ELR (cell line): ENCODE measurements at places on chromosomes 7 and 10.

DNA sequence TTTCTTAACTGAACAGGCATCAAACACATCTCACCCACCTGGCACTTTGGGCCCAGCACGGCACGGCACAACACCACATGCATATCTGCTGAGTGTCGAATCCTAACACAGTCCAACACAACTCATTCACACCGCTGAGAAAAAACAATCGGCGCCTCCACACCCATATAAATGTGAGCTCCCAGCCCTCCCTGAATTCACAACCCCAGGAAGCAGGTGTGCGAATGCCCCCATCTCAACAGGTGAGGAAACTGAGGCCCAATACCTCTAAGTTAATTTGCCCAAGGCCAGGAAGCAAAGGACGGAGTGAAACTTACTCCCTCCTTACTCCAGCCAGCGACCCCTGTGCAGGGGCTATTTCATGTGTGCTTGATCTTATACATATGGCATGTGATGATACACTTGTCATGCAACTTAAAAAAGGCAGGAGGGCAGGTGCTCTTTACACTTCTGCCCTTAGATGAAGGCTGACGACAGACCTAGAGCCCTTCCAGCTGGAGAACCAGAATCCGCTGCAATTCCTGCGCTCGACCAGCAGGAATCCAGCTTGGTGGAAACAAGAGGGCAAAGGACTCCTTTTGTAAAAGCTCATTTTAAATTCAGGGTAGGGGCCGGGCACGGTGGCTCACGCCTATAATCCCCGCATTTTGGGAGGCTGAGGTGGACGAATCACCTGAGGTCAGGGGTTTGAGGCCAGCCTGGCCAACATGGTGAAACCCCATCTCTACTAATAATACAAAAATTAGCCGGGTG lies 116.0 kb downstream of the LARP4B start:
- DNase-seq, result peak; percentile 24

GRCh38 chr7:20307901-20308300 lies 22.8 kb upstream of the ITGB8 start:
- no peak for DNase-seq

DNA sequence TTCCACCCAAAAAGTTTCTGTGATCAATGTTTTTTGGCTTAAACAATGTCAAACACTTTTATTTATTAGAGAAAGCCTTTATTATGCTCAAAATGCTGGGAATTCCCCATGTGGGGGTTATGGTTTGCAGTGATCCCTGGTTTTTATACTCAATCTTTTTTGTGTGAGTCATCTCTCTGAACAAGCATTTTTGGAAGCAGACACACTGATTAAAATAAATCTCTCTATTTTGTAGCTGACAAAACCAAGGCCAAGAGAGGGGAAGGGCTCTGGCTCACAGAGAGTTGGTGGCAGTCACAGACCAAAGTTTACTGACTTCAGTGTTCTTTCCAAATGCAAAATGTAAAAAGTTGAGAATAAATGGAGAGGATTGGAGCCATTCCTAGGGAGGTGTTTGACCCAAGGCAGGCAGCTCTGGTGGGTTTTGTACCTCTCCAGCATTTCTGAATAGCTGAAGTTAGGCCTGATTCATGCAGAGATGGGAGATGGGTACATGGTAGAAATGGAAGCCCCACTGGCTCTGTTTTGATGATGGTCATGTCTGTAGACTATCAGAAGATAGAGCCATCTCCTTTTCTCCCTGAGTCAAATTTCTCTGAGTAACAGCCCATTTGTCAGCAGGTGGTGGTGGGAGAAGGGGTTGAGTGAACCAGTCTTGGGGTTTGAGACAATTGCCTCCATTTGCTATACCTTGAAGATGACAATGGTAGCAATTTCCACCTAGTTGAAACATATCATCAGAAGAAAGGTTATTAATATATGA lies 45.4 kb upstream of the NAMPT start:
- DNase-seq, result peak; percentile 74

DNA sequence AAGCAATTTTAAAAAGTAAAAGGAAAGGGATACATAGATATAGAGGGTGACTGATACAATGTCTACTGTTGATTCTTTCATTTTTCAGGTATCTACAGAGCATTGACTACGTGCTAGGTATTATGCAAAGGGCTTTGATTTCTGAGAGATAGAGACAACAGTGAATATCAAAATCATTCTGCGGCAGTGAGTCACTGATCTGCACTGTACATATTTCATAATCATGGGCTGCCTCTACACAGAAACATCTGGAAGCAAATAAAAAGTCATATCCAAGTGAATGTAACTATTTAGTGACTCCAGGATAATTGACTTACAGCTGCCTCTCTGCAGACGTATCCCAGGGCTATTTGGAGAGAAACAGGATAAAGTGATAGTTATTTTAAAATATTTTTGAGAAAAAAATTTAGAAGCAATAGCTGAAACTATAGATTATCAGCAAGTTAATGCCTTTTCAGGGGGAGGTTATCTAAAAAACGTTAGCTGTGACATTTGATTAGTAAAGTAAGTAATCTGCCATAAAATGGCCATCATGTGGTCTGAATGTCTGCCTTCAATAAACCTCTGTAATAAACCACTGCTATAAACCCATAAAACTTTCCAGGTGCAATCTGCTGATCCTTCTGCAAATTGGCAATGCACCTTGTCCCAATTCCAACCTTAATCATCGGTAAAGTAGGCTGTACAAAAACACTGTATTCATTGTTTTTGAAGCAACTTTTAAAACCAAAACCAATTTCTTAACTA lies 43.7 kb downstream of the CPXM2 start:
- peak; percentile 20 for DNase-seq

GRCh38 chr10:96511044-96511945 lies 2.4 kb downstream of the TLL2 start:
- DNase-seq, result peak; percentile 46

DNA sequence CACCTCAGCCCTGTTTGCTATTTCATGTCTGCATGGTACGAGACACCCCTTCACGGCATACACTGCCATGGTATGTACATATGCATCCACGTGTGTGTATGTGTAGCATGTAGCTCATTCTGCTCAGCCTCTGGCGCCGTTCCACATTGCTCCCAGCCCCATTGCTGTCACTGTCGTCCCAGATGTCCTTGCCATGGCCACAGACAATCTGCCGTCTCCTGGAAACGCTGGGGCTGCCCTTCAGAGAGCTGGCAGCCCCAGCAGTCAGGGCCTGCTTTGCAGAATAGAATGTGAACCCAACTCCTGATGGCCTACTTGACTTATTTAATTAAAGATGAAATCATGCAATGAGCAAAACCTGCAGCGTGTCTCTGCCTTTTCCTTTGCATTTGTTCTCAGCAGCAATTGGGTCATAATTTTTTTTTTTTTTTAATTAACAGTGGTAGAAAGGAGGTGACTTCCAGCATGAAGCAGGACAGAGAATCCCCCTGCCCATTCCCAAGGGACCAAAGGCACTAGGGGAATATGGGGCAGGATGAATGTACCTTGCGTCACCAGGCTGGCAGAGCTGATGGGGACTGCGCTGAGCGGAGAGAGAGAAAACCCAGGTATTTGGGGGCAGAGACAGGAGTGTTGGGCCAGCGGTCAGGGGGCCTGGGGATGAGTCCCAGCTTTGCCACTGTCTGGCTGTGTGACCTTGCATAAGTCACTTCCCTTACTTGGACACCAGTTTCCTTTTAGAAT lies 49.2 kb downstream of the CHST3 start:
- no peak for DNase-seq

- no peak for DNase-seq
Observed at GRCh38 chr7:72403458-72404076, 8.6 kb downstream of the CALN1 start.

- no peak for DNase-seq
Observed at GRCh38 chr7:107860279-107860961, 30.6 kb upstream of the DLD start.

- DNase-seq, result no peak
Observed at GRCh38 chr10:101136007-101136707, 5.1 kb downstream of the TLX1 start.

- DNase-seq, result no peak
Observed at GRCh38 chr7:65238785-65239184, 134.9 kb upstream of the ZNF92 start.

GRCh38 chr7:130988443-130988842 lies 254.4 kb upstream of the KLF14 start:
- no peak for DNase-seq

- no peak for DNase-seq
Observed at GRCh38 chr7:26478550-26478949, 186.9 kb downstream of the SNX10 start.

DNA sequence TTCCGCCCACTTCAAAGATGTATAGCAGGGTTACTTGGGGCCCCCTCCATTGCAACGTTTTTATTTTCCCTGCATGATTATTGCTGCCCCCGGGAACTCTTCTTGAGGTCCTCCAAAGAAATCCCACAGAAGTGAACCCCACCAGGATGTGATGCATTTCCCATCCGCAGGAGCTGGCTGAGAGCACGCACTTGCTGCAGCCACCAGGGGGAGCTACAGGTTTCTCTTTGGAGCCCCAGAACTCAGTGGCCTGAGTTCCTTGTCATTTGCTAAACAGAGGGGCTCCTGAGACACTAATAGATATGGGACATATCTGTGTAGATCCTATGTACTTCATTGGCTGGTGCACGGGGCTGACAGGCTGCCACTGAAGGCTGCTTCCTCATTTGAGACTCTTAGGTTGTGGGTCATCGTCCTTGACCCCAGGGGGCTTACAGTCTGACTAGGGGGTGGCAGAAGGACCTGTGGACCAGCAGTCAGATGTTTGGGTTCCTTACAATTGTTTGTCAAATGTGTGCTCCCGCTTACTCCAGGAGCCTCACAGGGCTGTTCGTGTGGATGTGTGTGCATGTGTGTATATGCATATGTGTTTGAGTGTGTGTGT lies 52.3 kb upstream of the ENO4 start:
- DNase-seq, result peak; percentile 82

DNA sequence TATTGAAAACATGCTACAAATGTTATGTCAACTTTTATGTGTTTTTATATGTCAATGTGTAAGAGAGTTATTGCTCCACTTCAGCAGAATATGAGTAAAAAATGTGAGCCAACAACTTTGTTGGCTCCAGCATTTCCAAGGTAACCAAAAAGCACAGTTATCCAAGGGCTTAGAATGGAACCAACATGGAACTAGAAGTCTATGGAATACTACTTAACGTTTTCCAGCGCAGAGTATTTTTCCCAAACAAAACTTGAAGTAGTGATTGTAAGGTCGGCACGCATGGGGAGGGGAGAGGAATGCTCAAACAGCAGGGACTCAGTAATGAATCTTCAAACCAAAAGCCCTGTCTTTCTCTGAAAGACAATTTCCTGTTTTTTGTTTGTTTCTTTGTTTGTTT lies 45.0 kb upstream of the TSPAN13 start:
- peak; percentile 29 for DNase-seq

DNA sequence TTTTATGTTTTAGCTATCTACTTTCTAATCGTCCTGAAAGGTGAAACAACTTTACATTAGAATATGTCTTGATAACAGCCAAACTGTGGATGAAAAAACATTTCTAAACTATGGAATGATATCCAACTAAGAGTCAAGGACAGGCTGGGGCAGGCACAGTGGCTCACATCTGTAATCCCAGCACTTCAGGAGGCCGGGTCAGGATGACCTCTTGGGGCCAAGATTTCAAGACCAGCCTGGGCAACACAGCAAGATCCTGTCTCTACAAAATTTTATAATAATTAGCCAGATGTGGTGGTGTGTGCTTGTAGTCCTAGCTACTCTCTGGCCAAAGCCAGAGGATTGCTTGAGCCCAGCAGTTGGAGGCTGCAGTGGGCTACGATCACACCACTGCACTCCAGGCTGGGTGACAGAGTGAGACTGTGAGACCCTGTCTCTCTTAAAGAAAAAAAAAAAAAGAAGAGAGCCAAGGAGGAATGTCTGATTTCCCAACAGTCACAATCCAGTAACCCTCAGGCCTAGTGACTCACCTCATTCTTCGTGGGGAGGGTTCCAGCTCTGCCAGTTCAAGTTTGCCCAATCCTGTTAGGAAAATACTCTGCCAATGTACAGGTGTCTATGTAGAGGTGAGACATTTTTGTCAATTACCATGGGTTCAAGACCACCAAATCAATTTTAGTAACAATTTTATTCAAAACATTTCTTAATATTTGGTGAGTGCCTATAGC lies 14.6 kb upstream of the FZD1 start:
- DNase-seq, result peak; percentile 82

GRCh38 chr7:130777426-130777825 lies 43.4 kb upstream of the KLF14 start:
- DNase-seq, result no peak

DNA sequence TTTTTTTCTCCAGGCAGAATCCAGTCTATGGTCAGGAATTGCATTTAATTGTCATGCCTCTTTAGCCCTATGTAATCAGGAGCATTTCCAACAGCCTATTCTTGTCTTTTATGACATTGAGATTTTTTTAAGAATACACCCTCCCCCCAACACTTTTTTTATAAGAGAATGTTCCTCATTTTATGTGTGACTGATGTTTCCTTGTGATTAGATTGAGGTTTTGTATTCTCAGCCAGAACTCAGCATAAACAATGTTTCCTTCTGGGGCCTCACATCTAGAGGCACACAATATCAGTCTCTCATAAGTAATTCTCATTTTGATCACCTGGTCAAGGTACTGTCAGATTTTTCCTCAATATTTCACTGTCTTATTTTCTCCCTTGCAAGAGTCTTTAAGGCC lies 193.4 kb upstream of the PDE1C start:
- no peak for DNase-seq

GRCh38 chr10:88958721-88959120 lies 6.1 kb upstream of the ACTA2 start:
- no peak for DNase-seq

GRCh38 chr7:52249741-52250140 lies 785.7 kb upstream of the POM121L12 start:
- no peak for DNase-seq

GRCh38 chr10:21927631-21928353 lies 75.7 kb downstream of the DNAJC1 start:
- peak; percentile 65 for DNase-seq

- no peak for DNase-seq
Observed at GRCh38 chr7:22124941-22125340, 179.2 kb upstream of the CDCA7L start.

- DNase-seq, result peak; percentile 86
Observed at GRCh38 chr10:112250555-112250954, 32.6 kb upstream of the TECTB start.

DNA sequence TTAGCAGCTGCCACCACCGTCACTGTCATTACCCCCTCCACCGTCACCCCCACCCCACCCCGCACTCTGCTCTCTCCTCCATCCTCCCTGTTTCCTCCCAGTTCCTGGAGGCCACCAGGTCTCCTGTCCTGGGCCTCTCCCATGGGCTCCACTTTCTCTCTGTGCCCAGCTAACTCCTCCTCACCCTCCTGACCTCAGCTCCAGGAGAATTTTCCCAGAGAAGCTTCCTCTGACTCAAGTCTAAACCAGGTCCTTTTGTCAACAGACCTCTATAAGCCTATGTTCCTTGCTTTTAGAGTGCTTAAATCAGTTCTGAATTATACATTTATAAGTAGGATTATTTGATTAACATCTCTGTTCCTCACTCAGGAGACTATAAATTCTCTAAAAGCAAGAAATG lies 150.0 kb downstream of the ARHGAP12 start:
- peak; percentile 39 for DNase-seq

GRCh38 chr10:127492607-127493250 lies 56.4 kb upstream of the NPS start:
- DNase-seq, result no peak
